ENCODE measurements at places on chromosomes 6 and 20. TPM values are rescaled to one million over a fixed set of nuclear protein-coding genes. Genes with fewer than 3 reads are reported as not detected.

DNA sequence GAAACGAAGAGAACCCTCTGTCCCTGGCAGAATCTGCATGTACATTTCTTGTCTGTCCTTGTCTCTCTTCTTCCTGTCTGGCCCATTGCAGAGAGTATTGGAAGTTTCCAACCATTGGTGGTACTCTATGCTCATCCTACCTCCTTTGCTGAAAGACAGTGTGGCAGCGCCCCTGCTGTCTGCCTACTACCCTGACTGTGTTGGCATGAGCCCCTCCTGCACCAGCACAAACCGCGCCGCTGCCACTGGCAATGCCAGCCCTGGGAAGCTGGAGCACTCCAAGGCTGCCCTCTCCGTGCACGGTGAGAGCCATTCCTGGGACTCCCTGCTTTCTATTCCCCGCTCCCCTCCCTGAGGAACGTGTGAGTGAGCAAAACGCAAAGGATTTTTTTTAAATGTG is 32.5 kb downstream of the KDM1B start:
- no peaks in the 10 kb centered on the region for H3K4me1 ChIP-seq
- H3K27me3 ChIP-seq, result no peaks in the 10 kb centered on the region
- peaks cover 28% of the 10 kb centered on the region for H3K36me3 ChIP-seq
- H3K27ac ChIP-seq, result no peak overlapping the region
- no peak for DNase-seq

DNA sequence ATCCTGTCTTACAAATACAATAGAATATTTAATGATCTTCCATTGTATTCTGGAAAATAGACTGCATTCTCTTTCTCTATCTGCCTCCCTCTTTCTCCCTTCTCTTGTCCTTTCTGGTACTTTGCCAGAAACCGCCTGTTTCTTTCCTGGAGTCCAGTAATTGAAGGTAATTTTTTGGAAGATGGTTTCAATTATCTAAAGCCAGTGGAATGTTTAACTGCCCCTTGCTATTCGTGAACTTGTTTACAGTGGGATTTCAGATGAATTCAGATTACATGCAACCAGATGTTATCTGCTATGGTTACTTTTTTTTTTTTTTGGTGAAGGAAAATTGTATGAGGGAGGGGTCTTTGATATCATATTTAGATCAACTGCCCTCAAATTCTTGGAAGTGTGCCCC is 655.5 kb upstream of the FLRT3 start:
- H3K27ac ChIP-seq, result peak overlapping the region; percentile 85
- H3K27me3 ChIP-seq, result no peaks in the 10 kb centered on the region
- H3K4me3 ChIP-seq, result peak overlapping the region; percentile 5
- no peaks in the 10 kb centered on the region for H3K36me3 ChIP-seq

The SLC17A1 gene
- total RNA-seq, result not detected

DNA sequence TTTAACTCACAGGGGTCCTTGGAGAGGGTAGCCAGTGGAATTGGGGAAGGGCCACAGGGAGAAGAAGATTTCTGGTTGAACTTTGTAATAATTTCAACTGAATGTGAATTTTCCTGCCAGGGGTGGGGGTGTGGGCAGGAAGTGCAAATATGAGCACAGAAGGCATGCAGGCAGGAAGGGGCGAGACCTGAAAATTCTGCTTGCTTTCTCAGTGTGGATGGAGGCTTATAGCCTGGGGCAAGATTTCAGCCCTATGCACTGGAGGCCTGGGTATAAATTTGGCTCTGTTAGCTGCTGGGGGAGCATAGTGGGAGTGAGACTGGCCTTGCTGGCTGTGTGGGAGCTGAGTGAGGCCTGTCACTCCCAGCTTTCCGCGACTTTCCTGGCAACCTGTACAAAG is 54.4 kb downstream of the PERP start:
- DNase-seq, result no peak
- H3K36me3 ChIP-seq, result no peaks in the 10 kb centered on the region
- no peaks in the 10 kb centered on the region for H3K27me3 ChIP-seq
- H3K27ac ChIP-seq, result no peak overlapping the region

DNA sequence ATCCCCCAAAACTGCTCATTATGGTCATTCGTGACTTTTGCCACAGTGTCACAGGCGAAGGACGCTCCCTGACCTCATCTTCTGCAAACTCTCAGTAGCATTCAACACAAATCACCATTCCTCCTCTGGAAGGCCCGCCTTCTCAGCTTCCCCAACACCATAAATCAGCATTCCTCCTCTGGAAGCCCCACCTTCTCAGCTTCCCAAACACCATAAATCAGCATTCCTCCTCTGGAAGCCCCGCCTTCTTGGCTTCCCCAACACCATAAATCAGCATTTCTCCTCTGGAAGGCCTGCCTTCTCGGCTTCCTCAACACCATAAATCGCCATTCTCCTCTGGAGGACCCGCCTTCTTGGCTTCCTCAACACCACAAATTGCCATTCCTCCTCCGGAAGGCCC is 288.0 kb upstream of the AGPAT4 start:
- no peak overlapping the region for H3K27ac ChIP-seq
- no peaks in the 10 kb centered on the region for H3K27me3 ChIP-seq
- DNase-seq, result no peak

The HTR1E gene
- total RNA-seq, result not detected

- DNase-seq, result no peak
- no peaks in the 10 kb centered on the region for H3K4me1 ChIP-seq
- H3K27ac ChIP-seq, result no peak overlapping the region
- H3K27me3 ChIP-seq, result no peaks in the 10 kb centered on the region
Measured at GRCh38 chr20:20386192-20386591, 18.3 kb downstream of the INSM1 start.

GRCh38 chr6:35642471-35643161 is 46.1 kb downstream of the FKBP5 start:
- H3K27ac ChIP-seq, result peak overlapping the region; percentile 81
- no peak for DNase-seq
- H3K27me3 ChIP-seq, result no peaks in the 10 kb centered on the region
- H3K4me1 ChIP-seq, result peaks cover 42% of the 10 kb centered on the region
- peak overlapping the region; percentile 19 for H3K4me3 ChIP-seq

The OPN5 gene
- not detected for total RNA-seq

- H3K4me1 ChIP-seq, result no peaks in the 10 kb centered on the region
- H3K4me3 ChIP-seq, result no peak overlapping the region
- H3K27me3 ChIP-seq, result peaks cover 24% of the 10 kb centered on the region
- H3K36me3 ChIP-seq, result no peaks in the 10 kb centered on the region
- no peak overlapping the region for H3K27ac ChIP-seq
Measured at GRCh38 chr20:38809942-38810341, 4.4 kb downstream of the PPP1R16B start.

GRCh38 chr20:23291575-23292240 is 58.9 kb upstream of the NXT1 start:
- H3K27ac ChIP-seq, result no peak overlapping the region
- H3K4me3 ChIP-seq, result no peak overlapping the region
- peaks cover 17% of the 10 kb centered on the region for H3K27me3 ChIP-seq
- H3K36me3 ChIP-seq, result no peaks in the 10 kb centered on the region
- no peak for DNase-seq
- no peaks in the 10 kb centered on the region for H3K4me1 ChIP-seq

The TGM2 gene
- total RNA-seq, result 1.5 TPM

- H3K4me1 ChIP-seq, result peaks cover 37% of the 10 kb centered on the region
- H3K27ac ChIP-seq, result peak overlapping the region; percentile 72
- H3K36me3 ChIP-seq, result peaks cover 8% of the 10 kb centered on the region
Measured at GRCh38 chr6:134593887-134594286, 276.0 kb upstream of the SGK1 start.

The FAM83C gene
- not detected for total RNA-seq

The GJA1 gene
- total RNA-seq, result not detected

The MEI4 gene
- total RNA-seq, result not detected

- H3K4me3 ChIP-seq, result no peak overlapping the region
- no peak for DNase-seq
- H3K27me3 ChIP-seq, result no peaks in the 10 kb centered on the region
- H3K27ac ChIP-seq, result no peak overlapping the region
- H3K36me3 ChIP-seq, result peaks cover 42% of the 10 kb centered on the region
Measured at GRCh38 chr6:42038811-42039408, 11.4 kb upstream of the TAF8 start.

DNA sequence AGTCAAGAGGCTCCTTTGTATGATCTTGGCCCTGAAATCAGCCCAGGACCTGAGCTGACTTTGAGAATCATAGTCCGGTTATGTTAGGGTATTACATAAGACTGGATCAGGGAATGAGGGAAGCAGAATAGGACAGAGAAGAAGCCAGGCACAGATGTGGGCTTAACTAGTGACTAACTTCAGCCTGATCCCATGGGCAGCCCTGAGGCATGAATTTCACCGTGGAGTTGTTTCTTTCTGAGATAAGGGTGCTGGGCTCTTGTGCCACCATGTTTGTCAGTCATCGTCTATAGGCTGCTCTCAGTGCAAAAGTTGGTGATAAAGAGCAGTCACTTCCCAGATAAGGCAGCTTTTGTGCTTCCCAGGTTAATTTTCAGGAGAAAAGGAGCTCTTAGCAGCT is 544.7 kb upstream of the SPTLC3 start:
- H3K36me3 ChIP-seq, result no peaks in the 10 kb centered on the region
- no peak overlapping the region for H3K4me3 ChIP-seq
- no peak for DNase-seq
- H3K27me3 ChIP-seq, result no peaks in the 10 kb centered on the region
- no peaks in the 10 kb centered on the region for H3K4me1 ChIP-seq

The KCNQ5 gene
- 10.3 TPM for total RNA-seq

DNA sequence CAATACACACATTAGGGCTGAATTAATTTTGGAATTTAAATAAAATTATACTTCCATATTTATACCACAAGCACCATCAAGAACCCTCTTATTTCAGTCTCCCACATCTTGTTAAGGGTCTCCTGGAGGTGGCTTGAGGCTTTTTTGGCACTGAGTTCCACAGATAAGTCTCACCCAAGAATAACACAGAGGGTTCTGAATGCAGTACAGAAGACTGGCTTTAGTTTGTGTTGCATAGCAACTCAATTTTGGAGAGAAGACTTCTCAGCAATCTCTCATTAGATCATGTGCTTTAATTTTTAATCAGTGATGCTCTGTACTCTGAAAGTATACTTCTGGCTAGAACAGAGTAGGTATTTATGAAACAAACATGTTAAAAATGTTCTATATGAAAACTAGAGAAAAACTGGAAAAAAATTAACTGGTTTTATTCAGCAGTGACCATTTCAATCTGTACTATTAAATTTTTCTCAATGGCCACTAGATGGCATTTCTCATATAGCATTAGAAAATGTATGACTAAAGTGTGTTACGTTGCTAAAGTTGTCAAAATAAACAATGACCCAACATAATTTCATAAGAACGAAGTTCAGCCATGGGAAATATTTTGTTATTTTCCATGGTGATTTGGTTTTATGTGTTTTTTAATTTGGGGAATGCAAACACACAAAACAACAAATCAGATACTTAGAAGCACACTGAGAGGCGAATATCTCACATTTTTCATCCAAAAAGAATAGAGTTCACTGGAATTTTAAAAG is 32.7 kb upstream of the MAP7 start:
- H3K27ac ChIP-seq, result peak overlapping the region; percentile 96
- peak; percentile 76 for DNase-seq
- H3K27me3 ChIP-seq, result no peaks in the 10 kb centered on the region
- peaks cover 23% of the 10 kb centered on the region for H3K4me1 ChIP-seq
- H3K36me3 ChIP-seq, result peaks cover 39% of the 10 kb centered on the region

DNA sequence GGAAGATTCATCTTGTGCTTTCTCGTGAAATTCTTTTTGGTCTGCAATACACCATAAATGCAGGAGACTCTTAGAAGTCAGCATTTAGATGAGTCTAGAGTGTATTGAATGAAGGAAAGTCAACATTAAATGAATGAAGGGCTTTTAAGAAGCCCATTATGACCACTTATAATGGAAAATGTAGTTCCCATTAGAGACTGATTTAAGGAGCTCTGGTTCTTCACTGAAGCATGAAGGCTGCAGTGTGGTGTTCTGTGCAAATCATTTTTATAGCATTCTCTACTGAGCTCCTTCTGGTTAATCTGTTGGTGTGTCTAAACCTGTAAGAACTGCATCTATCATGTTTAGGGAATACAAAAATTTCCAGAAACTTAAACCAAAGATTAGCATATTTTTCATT is 19.7 kb downstream of the NCOA7 start:
- H3K4me3 ChIP-seq, result no peak overlapping the region
- H3K4me1 ChIP-seq, result peaks cover 35% of the 10 kb centered on the region

- no peak for DNase-seq
- H3K4me3 ChIP-seq, result no peak overlapping the region
- no peaks in the 10 kb centered on the region for H3K36me3 ChIP-seq
- no peak overlapping the region for H3K27ac ChIP-seq
Measured at GRCh38 chr6:166949528-166950442, 6.6 kb downstream of the RNASET2 start.

The ZNF318 gene
- 12.9 TPM for total RNA-seq

- H3K27ac ChIP-seq, result no peak overlapping the region
- H3K4me3 ChIP-seq, result no peak overlapping the region
- DNase-seq, result no peak
- peaks cover 36% of the 10 kb centered on the region for H3K4me1 ChIP-seq
- peaks cover 6% of the 10 kb centered on the region for H3K36me3 ChIP-seq
Measured at GRCh38 chr6:3384241-3385143, 72.4 kb downstream of the SLC22A23 start.

GRCh38 chr6:139151425-139152087 is 16.7 kb downstream of the HECA start:
- no peaks in the 10 kb centered on the region for H3K36me3 ChIP-seq
- no peak for DNase-seq
- H3K4me3 ChIP-seq, result no peak overlapping the region
- H3K27ac ChIP-seq, result no peak overlapping the region

DNA sequence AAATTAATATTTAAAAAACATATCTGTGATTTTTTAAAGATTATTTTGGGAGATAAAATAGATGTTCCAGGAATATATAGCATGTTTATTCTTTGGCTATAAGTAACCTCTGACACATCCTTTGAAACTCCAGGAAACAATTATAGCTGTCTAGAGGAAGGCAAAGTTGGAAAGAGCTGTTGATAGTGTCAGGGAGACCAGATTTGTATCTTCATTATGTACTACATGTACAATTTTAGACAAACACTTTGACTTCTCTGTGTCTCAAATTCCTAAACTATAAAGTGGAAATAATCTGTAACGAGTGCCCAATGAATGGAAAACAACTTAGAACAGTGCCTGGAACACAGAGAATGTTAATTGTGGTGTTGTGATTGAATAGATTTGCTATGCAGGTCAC is 25.6 kb upstream of the ADGRG6 start:
- H3K4me1 ChIP-seq, result peaks cover 12% of the 10 kb centered on the region
- no peak overlapping the region for H3K27ac ChIP-seq
- DNase-seq, result no peak
- H3K27me3 ChIP-seq, result no peaks in the 10 kb centered on the region
- no peak overlapping the region for H3K4me3 ChIP-seq

- peak overlapping the region; percentile 47 for H3K4me3 ChIP-seq
- H3K27me3 ChIP-seq, result no peaks in the 10 kb centered on the region
- H3K4me1 ChIP-seq, result peaks cover 37% of the 10 kb centered on the region
Measured at GRCh38 chr6:16723826-16724225, 37.4 kb downstream of the ATXN1 start.

The PRPH2 gene
- total RNA-seq, result not detected

The ADAM33 gene
- not detected for total RNA-seq

DNA sequence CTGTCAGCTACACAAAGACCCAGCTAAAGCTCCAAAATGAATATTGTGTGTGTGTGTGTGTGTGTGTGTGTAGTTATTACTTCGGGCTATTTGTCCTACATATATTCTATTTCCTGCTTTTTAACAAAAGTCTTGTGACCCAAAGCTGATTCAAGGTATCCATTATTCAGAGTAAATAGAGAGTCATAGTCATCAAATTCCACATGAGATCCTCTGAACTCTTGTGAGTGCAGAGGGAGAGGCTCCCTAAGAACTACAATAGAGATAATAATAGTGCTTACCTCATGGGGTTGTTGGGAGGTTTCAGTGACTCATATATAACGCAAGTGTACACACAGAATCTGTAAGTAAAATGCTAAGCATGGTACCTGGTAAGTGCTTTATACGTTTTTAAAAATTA is 95.6 kb upstream of the SHLD1 start:
- H3K4me1 ChIP-seq, result peaks cover 47% of the 10 kb centered on the region
- no peaks in the 10 kb centered on the region for H3K36me3 ChIP-seq
- H3K4me3 ChIP-seq, result no peak overlapping the region
- H3K27ac ChIP-seq, result peak overlapping the region; percentile 96
- DNase-seq, result peak; percentile 92
